Stimulated activated CD4-positive, alpha-beta T cell treated with anti-CD3 and anti-CD28 coated beads, Interleukin-1b, Interleukin-23, amount 100 ng/mL, for 1 hour (primary cell): ENCODE measurements at places on chromosomes 2 and 18.

DNA sequence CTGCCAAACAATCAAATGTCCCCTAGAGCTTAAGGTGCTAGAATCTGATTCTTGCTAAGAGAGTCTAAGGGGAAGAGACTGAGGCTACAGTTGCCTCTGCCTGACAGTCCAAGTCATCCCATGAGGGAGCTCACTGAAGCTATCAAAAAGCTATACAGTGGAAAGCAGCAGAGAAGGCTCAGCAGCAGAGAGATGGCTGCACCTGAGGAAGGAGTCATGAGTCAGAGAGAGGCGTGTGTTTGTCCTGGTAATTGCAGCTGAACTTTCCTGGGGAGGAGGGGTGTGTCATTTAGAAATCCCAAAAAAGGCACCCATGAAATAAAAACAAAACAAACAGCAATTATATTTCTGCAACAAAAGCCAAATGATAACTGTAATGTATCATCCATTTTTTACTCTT, 305.2 kb upstream of the UBE2E3 start:
- DNase-seq, result no peak

DNA sequence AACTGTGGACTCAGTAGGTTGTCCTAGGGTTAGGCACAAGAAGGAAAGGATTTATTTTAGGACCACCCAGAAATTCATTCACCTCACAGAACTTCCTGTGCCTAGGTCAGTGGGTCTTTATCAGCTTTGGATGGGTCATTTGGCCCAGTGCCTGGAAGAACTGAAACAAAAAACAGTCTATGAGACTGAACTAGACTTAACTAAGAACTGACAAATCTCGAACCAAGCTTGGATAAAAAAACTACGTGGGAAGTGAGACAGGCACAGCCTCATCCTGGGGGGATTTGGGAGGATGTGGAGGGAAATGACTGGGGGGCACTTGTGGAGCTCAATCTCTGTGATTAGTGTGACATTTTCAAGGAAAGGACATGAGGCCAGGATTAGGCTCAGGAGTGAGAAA, 2.3 kb upstream of the OST4 start:
- no peak for DNase-seq

DNA sequence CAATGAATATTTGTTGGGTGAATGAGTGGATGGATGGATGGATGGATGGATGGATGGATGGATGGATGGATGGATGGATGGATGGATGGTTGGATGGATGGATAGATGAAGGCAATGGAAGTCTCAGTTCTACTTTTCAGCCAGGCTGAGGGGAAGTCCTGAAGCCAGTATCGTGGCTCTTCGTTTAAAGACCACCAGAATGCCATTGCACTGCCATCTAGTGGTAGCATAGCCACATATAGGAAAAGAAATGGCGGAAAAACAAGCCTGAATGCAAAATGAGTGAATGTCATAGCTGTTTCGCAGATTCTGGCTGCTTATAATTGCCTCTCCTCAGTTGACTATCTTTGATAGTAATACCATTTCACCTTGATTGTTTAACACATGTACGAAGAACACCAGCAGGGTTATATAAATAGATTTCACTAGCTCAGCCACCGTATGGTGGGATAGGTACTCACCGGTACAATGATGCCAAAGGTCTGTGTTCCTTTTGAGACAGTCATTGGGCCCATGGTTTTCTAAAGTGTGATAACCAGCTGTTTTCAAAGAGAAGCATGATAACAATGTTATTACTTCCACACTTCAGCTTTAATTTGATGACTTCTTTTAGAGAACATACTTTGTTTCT, 62.3 kb upstream of the GREB1L start:
- DNase-seq, result no peak

GRCh38 chr2:240481720-240482119, 46.3 kb downstream of the GPC1 start:
- no peak for DNase-seq

- DNase-seq, result no peak
These were observed 4.0 kb downstream of the EGR4 start for GRCh38 chr2:73289304-73289703.

- DNase-seq, result no peak
These were observed 66.4 kb downstream of the TSHZ1 start for GRCh38 chr18:75276818-75277609.

GRCh38 chr2:213288913-213289700, 4.8 kb downstream of the SPAG16 start:
- DNase-seq, result no peak

- no peak for DNase-seq
These were observed 289.6 kb downstream of the CDH2 start for GRCh38 chr18:27887287-27887686.

- no peak for DNase-seq
These were observed 136.5 kb downstream of the DSEL start for GRCh38 chr18:67379981-67380380.

DNA sequence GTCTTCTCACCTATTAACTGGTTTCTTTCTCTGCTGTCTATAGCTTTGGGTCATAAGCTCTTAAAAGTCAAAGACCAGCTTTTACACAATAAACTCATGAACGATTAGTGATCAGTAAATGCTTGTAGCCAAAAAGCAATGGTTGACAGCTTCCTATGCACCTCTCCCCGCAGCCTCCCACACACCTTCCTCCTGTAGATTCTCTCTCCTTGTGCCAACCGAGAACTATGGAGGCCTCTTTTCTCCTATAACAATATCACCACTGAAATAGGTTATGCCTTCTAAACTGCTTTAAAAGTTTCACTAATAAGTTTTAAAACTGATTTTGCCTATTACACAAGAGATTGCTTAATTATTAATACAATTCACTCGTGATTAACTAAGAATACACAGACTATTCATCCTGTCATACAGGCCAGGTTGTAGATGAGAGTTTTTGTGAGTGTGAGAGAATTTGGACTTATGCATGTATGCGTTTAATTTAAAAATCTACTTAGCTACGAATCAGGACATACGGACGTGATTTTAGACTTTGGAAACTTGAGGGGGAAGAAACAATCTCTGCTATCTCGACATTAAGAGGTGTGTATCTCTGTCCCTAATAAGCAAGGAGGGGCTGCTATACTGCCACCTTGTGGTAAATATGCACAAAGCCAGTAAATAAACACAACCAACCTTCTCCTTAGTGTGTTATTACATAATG, 229.1 kb upstream of the RBBP8 start:
- no peak for DNase-seq

DNA sequence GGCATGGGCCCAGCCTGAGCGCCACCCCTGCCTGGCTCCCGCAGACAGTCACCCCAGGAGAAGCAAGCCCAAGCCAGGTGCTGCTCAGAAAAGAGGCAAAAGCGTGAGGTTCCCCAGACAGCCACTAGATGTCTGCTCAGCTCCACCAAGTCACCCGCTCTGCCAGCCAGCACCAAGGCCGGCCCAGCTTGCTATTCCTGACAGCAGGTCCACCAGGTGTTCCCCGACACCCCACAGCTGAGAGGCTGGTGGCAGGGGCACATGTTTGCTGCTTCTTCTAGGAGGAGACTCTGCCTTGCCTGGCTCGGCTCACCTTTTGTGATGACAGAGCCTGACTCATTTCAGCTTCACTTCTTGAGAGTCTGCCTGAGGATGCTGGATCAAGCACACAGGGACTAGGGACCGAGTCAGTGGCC, 206.7 kb downstream of the MGAT5 start:
- no peak for DNase-seq

- DNase-seq, result no peak
These were observed 14.5 kb upstream of the FOSL2 start for GRCh38 chr2:28377984-28378678.

- no peak for DNase-seq
These were observed 312.1 kb upstream of the ZEB2 start for GRCh38 chr2:144832048-144832447.

DNA sequence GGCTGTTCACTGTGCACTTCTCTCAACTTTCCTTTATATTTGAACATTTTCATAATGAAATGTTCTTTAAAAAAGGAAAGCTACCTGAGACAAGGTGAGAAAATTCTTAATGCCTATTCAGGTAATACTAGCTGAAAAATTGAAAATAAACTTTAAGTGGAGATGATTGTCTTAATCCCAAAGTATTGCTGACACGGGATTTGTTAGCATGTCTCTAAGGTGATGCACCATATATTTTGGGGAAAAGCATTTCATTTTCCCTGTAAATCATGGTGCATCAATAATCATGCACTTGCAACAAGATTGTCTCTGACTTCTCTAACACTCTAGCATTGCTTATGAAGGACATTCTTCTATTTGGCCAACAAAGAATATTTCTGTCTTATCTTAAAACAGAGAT, 848.0 kb downstream of the DPP10 start:
- no peak for DNase-seq

GRCh38 chr18:22348521-22349316, 69.0 kb downstream of the CTAGE1 start:
- DNase-seq, result no peak

DNA sequence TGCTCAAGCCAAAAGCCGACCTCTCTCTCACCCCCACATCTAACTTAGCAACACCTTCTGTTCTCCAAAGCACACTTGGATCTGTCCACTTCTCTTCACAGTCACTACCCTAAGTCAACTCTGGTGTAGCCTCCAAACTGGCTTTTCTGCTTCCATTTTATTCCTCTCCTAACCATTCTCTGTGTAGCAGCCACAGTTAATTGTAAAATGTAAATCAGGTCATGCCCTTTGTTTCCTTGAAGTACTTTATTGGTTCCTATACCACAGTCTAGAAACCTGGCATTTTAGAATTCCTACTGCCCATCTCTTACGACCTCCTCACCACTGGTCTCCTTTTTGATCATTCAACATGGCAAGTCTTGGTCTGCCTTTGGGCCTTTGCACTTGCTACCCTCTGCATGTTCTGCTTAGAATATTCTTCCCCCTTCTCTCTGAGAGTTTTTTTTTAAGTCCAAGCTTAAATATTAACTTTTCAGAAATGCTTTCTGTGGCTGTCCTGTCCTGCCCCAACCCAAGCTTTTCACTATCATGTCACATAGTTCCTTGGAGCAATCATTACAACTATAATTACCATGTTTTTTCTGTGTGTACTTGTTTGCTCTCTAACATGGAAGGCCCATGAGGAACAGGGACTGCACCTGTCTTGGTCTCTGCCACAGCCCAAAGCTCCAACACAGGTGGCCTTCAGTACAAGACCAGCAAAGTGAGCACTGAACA, 42.9 kb downstream of the PLA2R1 start:
- no peak for DNase-seq

- DNase-seq, result no peak
These were observed 76.4 kb downstream of the SPATS2L start for GRCh38 chr2:200382874-200383273.

DNA sequence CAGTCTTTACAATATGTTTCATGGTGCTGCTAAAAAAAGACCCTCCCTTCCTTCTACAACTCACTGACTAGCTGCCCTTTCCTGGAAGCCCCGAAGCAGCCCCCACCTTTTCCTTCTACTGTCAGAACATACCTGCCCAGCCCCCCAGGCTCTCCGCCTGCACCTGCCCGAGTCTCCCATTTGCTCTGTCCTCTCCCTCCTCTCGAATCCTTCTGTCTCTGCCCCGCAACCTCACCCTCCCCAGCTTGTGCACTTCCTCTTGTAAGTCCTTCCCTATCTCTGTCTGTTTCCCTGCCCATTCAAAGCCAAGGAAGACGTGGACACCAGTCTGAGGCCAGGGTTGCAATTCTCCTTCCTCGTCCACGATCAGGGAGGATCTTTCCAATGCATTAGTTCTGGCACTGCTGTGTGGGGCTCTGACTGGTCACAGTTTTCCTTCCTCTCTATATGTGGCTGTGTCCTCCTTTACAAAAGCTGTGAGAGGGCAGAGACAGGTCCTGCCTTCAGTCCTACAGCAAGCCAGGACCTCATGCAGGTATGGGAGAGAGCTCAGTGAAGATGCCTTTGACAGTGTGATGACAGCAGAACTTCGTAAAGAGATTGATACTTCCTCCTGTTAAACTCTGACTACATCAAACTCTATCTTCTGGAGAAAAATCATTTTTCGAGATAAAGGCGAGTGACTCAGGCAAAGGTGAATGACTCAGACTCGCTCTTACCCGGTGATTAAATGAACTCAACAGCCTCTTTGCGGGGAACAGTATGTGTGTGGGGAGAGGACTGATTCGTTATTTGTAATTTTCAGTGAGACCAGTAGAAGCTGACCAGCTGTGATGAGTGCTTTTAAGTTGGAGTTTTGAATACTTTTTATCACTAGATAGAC, 14.2 kb downstream of the TNFRSF11A start:
- no peak for DNase-seq

DNA sequence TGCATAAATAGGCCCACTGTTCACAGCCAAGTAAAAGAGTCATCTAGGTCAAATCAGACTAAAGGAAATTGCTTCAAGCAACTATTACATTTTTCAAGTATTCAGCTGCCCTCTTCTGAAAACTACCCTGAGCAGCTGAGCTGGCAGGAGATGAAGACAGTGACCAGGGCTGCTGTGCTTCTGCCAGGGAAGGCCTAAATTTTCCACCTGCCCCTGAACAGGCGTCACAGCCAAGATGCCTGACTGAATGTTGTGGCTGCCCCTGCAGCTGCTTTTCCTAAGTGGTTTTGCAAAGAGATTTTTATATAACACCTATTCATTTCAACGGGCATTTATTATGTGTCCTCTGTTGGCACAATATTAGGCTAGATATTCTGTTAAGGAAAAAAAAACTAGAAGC, 96.7 kb upstream of the RPE start:
- DNase-seq, result no peak
